Activated CD4-positive, alpha-beta T cell treated with anti-CD3 and anti-CD28 coated beads for 36 hours (primary cell): ENCODE measurements at places on chromosomes 2 and 18.

DNA sequence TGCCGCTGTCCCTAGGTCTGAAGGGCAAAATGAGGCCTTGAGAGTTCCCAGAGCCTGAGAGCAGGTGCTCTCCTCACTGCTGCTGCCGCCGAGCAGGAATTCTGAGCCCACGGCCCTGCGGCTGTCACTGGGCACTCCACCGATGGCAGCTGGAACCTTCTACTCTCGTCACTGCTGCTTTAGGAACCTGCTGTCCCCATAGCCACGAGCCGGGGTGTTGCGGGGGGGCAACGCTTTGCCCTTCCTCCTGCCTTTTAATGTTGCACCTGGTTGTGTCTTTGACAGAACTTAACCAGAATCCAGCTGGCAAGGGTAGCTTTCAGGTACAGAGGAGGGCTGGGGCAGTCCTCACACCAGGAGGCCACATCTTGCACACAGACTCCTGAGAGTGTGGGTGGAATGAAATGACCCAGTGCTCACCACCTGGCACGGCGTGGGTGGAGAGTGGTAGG lies 32.3 kb downstream of the NCK2 start:
- no peak for DNase-seq

- DNase-seq = no peak
These were observed 26.5 kb downstream of the NFATC1 start for GRCh38 chr18:79422022-79422782.

- no peak for DNase-seq
These were observed 140.0 kb downstream of the SEPTIN10 start for GRCh38 chr2:109473616-109474318.

DNA sequence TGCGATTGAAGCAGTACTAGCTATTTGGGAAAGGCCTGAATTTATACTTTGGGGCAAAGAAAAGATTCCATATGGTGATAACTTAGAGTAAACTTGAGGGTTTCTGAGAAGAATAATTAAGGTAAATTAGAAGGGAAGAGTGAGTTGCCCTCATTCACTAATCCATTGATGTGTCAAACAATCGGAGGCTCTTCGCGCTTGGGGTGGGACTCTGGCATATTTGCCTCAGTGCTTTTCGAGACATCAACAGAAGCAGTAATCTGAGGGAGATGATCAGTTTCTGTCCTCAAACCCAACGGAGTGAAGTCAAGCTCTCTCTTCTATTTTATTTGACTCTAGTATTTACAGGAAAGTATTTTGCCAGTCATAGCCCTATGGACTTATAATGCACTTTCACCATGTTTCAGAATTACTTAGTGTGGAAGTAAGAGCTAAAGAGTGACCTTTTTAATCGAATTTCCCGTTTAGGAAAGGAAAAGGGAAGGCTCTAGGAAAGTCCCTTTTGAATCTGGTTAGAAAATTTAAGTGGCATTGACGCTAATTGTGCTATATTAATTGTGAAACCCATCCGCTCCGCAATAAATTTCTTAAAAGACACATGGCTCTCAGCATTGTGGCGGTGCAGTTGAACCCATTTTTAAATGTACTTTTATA lies 1.3 kb downstream of the RAB10 start:
- DNase-seq = peak; percentile 39

GRCh38 chr2:128250229-128251025 lies 68.2 kb downstream of the HS6ST1 start:
- no peak for DNase-seq

GRCh38 chr2:96161898-96162297 lies 16.7 kb upstream of the DUSP2 start:
- DNase-seq = peak; percentile 39

DNA sequence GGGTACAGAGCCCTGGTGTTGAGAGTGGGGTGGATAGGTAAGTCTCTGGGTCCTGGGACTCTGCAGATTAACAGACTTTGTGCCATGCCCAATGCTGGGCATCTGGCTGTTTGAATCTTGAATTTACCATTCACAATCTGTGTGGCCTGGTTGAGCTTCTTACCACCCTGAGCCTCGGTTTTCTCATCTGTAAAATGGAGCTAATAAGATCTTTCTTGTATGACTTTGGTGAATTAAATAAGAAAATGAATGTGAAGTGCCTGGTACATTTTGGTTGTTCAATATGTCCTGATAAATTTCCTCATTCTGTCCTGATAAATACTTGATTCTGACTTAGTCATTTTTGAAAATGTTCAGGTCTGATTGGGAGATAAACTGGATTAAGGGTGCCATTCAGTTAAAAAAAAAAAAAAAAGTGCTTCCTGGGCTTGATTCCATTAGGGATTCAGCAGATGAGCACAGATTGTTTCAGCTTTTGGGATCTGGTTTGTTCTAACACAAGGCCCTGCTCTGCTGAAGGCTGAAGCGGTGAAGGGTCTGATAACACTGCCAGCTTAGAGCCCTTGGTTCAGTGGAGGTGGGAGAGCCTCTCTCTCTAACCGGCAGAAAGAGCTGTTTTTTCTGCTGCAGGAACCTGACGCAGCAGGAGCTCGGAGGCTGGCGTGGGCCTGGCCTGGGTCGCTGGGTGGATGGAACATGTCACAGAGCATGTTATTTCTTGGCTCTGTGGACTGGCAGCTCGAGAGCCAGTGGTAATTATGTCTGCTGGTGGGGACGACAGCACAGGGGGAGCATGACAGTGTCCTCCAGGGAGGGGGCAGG lies 84.5 kb upstream of the MCFD2 start:
- no peak for DNase-seq

DNA sequence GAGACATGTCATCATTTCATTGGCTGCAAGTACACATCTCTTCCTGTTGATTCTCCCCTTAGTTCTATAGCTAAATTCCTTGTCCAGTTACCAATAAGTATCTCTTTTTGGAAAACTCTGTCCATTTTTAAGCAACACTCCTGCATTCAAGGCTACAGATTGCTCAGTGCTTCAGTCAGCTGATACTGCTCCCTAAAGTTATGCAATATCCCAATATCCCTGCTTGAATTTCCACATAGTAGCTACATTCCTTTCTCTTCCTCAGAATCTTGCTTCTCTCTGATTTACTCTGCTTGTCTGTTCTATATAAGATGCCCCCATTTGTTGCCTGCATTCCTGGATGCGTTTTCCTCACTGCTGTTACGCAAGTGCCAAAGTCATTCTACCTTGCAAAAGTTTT lies 109.8 kb downstream of the PARD3B start:
- no peak for DNase-seq

DNA sequence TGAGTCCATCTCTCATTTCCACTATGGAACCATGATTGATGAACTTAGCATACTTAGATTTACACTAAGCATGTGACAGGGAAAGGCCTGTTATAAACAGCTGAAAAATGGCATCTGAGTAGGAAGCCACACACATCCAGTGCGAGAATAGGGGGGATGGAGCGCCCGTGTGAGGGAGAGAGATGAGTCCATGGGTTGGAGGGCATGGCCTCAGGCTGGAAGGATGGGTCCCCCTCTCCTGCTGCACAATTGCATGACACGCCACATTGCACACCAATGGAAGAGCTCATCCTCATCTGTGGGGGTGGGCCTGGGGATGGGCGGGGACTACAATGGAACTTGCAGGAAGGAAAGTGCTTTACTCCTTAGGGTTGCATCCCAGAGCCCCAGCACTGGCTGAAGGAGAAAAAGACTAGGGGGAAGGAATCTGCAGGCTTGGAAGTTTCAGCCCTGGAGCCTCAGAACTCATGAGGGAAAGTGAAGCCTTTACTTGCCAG lies 46.4 kb upstream of the CXCR4 start:
- DNase-seq = no peak

DNA sequence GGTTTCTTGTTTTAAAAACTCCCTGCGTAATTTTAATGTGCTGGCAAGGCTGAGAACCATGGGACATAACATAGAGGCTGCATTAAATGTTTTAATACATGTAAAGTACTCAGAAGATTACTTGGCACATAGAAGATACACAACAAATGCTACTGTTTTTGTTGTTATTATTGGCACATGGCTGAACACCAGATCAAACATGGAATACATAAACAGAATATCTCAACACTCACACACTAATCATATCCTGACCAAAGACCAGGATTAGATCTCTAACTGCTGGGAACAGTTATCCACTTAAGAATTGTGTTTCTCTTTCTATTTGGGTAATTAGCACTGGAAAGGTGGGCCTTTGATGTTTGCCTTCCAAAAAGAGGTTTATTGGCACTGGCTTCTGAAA lies 69.3 kb downstream of the KCNE4 start:
- no peak for DNase-seq

DNA sequence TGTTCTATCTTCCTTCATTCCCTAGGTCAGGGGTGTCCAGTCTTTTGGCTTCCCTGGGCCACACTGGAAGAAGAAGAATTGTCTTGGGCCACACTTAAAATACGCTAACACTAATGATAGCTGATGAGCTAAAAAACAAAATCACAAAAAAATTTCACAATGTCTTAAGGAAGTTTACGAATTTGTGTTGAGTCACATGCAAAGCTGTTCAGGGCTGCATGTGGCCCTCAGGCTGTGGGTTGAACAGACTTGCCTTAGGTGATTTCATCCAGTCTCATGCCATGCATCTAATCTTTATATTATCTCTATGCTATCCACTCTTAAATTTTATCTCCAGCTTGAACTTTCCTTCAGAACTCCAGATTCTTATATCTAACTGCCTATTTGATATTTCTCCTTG lies 80.1 kb downstream of the CCDC85A start:
- no peak for DNase-seq

GRCh38 chr2:69099541-69099940 lies 86.6 kb downstream of the ANTXR1 start:
- DNase-seq = no peak

GRCh38 chr2:68225119-68225632 lies 27.2 kb downstream of the PPP3R1 start:
- DNase-seq = peak; percentile 33

GRCh38 chr18:79629249-79629558 lies 50.4 kb upstream of the CTDP1 start:
- DNase-seq = no peak

DNA sequence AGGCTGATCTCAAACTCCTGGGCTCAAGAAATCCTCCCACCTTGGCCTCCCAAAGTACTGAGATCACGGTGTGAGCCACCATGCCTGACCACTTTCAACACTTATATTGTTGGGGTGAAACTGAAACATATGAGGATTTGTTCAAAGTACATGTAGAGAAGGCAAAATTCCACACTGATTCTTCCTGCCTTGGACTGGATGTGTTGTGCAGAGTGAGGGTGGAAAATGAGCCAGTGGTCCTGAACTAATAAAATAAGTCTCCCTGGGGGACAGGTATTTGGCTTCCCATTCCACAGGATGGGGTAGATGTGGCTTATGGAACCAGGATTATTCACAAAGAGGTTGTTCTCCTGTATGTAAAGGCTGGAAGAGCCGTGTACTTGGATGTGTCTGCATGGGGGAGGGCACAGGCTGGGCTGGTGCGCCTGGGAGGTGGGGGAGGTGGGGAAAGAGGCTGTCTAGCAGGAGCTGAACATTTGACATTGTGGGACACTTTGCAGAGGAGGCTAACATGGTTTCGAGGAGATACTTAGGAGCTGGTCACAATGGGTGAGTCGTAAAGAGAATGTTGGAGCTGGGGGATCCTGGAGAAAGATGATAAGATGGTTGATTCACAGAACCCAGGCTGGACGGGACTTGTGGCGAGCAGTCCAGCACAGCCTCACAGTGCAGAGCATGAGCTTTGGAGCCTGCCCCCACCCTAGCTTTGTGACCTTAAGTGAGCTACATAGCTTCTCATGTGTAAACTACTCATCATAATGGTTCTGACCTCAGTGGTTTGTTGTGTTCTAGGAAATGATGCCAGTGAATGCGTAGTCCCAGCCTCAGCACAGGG lies at the start of gene TXNDC2:
Gene TXNDC2 (plus strand): TSS at position 804 of the 835 bp plus-strand sequence. CDS start 708 bp downstream, outside the sequence.
- DNase-seq = no peak
